Stimulated activated CD4-positive, alpha-beta T cell treated with anti-CD3 and anti-CD28 coated beads, TNF-alpha, amount 100 ng/mL, for 48 hours (primary cell): ENCODE measurements at places on chromosomes 5 and 9.
A peak's percentile ranks its signal among the peaks of the same experiment; 100 is the strongest.

DNA sequence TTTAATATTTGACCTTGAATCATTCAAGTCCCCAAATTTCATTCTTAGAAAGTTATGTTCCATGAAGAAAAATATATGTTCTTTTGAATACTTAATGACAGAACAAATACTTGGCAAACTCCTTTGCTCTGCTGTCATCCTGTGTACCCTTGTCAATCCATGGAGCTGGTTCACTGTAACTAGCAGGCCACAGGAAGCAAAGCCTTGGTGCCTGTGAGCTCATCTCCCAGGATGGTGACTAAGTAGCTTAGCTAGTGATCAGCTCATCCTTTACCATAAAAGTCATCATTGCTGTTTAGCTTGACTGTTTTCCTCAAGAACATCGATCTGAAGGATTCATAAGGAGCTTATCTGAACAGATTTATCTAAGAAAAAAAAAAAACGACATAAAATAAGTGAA lies 65.4 kb downstream of the WDR41 start:
- no peak for DNase-seq

DNA sequence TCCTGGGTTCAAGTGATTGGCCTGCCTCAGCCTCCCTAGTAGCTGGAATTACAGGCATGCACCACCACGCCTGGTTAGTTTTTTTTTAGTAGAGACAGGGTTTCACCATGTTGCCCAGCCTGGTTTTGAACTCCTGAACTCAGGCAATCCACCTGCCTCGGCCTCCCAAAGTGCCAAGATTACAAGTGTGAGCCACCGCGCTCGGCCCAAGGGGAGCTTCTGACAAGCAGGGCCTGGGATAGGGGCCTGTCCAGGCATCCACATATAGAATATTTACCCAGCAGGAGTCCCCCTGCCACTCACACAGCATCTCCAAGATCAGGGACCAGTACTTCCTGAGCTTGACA lies 10.1 kb downstream of the IRF1 start:
- no peak for DNase-seq

- no peak for DNase-seq
These were observed 35.3 kb upstream of the IQGAP2 start for GRCh38 chr5:76367623-76368371.

DNA sequence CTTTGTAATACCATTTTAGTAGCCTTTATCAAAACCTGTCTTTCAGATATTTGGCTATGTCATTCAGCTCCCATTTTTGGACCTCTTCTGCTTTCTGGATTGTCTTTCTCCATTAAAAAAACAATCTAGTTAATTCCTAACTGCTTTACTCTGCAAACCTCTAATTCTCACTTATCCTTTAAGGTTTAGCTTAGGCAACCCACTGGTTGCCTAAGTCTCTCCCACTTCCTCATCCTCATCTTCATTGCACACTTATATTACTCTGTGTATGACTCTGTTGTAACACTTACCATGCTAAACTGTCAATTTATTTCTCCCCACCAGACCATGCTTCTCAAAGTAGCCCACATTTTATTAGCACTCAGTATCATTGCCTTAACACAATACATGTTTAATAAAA lies 205.0 kb upstream of the DMRTA1 start:
- DNase-seq, result no peak

DNA sequence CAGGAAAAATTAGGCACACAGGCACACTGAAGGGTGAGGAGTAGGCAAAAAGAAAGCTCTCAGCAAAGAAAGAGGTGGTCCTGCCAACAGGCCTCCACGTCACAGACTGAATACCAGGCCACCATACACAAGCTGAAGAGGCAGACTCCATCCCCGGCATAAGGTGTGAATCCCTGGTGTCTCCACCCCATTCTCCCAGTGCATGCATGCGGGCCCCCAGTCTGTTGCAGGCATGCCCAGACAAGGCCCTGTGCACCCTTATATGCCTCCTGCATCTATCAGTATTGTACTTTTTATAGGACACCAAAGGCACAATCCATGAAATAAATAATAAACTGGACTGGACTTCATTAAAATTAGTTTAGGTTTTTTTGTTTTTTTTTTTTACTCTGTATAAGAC lies 73.1 kb downstream of the RGMB start:
- DNase-seq, result no peak

DNA sequence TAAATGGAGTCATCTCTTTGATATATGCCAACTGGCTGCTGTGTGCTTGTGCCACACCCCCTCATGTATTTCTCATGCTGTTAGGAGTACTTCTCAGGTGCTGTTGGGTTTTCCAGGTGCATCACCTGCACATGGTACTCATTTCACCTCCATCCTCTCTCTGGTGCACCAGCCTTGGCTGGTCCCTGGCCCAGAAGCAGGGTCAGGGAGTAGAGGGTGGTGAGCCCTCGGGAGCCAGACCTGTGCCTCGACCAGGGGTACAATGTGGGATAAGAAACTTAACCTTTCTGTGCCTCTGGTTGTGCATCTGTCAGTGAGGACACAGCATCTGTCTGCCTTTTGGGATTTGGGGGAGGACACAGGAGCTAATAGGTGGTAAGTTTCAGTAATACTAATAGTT lies 38.5 kb downstream of the SECISBP2 start:
- no peak for DNase-seq

DNA sequence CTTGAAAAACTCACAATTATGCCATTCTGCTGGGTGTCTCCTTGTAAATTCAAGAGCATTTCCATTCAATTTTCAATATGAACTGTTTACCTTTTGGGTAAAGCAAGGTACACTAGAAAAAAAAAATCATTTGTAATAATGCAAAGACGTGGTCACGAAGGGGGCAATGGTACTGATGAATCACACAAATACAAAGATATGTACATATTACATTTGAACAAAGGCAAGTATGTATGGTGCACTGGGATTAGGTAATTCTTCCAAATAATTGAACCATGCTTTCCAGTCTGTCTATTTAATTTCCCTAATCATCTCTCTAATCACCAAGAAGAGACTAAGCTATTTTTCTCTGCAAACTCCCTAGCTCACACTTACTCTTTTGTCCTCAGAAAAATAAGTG lies 63.4 kb upstream of the RNF38 start:
- DNase-seq, result no peak

DNA sequence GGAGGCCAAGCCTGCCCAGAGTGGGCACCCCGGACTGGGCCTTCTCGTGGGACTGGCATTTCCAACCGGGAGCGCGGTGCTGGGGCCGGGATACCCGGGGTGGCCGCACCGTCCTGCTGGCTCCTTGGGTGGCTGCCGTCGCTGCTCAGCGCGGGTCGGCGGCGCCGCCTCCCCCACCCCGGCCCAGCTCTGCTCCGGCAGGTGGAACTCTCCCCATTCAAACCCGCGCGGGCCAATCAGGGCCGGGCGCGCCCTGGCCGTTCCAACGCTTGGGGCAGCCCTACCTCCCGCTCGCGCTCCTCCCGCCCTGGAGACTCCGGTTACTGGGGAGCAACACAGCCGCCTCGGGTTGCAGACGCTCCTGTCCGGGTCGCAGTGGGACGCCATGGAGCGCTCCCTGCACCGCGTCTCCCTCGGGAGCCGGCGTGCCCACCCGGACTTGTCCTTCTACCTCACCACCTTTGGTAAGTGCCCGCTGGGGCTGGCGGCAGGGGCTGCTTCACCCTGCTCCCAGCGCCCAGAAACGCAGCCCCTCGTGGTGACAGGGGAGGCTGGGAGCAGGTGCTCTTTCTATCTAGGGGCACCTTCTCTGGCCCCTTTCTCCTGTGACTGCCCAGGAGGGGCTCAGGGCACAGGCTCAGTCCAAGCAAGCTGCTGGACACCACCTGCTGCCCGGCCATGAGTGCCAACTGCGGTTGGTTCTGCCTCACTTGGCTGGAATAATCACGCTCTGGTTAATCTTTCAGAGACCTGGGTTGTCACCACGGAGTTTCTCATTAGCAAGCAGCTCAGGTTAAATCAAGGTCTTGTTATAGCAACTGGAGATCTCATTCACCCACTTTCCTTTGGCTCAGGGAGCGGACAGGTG lies at the start of gene RGS3:
Gene RGS3 (plus strand): TSS at position 310 of the 868 bp plus-strand sequence. CDS start 76 bp downstream, at position 386.
- DNase-seq, result no peak

- no peak for DNase-seq
These were observed 113.5 kb upstream of the DAP start for GRCh38 chr5:10874541-10874940.

DNA sequence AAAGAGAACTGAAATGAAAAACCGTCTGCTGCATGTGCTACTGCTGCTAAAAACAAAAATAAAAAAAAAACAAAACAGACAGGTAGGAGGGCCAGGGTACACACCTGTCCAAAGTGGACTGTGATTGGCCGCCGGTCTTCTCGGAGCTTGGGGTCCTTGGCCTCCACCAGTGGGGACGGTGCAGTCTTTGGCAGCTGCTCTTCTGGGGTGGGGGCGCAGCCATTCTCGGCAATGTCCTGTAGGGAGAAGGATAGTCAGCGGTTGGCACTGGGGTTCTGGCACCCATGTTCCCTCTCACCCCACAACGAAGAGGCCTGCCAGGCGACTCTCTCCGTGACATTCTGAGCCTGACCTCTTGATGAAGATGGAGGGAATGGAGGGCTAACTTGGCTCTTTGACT lies 84.3 kb downstream of the CRB2 start:
- DNase-seq, result no peak

DNA sequence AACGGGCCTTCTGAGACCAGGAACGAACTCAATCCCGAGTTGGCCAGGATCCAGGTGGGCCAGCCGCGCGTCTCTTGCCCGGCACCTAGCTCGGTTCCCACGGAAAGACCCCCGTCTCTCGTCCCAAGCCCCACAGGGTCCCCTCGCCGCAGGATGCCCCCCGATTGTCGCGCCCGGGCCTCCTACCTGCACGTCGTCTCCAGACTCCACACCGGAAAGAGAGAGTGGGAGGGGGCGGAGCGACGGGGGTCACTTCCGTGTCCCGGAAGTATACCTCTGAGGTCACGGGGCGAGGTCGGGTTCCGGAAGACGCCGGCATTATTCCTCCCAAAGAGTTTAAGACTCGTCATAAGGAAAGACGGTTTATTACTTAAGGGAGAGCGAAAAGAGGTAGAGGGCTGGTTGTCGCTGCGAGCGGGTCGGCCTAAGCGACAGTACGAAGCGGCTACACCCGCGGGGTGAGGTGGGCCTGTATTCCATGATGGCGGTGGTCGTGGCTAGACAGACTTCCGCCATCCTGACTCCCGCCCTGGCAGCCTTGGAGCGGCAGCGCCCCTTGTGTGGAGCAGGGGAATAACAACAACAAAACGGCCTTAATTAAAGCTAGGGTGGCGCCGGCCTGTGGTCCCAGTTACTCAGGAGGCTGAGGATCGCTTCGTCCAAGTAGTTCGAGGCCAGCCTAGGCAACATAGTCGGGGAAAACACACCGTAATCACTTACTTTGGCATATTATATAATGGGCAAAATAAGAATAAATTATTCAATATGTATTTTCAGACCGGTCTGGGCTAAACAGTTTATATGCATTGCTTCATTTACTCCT lies at the start of gene RPS14:
Gene RPS14 (minus strand): TSS at position 223 of the 823 bp plus-strand sequence. CDS start 2,006 bp downstream, outside the sequence.
- DNase-seq, result peak; percentile 90

DNA sequence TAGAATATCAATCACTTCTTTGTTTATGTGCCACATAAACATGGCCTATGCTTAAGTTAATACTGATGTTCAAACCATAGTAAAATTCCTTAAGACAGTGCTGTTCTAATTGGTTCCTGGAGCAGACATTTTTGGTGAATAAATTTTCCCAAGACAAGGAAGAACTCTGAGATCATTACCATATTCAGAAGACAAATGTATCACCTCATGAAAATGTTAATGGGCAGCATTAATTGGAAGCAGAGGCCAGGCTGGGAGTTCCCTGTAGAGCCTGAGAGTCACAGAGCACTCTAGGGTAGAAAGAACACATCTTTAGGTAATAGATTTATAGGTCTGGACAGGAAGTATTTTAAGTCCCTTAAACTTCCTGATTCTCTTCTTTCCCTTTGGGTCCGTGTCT lies 240.2 kb downstream of the MAN2A1 start:
- DNase-seq, result no peak

DNA sequence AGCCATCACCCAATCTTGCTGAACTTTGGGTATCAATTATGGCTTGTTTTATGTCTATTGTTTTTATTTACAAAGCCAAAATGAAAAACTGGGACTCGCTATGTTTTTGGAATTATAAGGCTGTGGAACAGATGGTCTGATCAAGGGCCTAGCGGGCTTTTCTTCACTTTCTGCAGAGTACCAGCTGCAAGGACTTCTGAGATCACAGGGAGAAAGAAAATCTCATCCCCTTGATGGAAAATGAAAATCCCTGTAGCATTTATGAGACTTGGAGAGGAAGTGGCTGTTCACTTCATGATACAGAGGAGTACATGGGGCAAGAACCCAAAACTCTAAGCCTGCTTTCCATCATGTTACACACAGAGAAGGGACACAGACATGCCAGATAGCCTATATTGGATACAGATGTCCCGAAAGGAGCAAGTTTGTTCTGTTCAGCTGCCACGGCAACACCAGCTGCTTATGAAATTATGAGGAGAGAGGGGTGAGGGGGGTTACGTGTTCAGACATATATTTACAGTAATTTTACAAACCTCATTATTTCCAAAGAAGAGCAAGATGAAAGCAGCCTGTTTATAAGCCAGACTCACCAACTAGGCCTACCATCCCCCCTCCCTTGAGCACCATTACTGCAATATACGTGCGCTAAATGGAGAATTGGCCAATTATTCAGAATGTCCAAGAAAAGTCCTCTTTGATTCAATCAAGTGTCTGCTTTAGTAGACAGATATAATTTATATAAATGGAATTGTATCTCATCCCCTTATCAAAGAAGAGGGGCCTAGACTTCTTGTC lies 220.0 kb downstream of the MARCHF11 start:
- DNase-seq, result no peak

- peak; percentile 24 for DNase-seq
These were observed 72.8 kb downstream of the PSAT1 start for GRCh38 chr9:78369639-78370219.

GRCh38 chr5:111224561-111225345 lies 569 bp downstream of the CAMK4 start:
- no peak for DNase-seq

GRCh38 chr5:1522601-1523479 lies 920 bp downstream of the LPCAT1 start:
- no peak for DNase-seq

DNA sequence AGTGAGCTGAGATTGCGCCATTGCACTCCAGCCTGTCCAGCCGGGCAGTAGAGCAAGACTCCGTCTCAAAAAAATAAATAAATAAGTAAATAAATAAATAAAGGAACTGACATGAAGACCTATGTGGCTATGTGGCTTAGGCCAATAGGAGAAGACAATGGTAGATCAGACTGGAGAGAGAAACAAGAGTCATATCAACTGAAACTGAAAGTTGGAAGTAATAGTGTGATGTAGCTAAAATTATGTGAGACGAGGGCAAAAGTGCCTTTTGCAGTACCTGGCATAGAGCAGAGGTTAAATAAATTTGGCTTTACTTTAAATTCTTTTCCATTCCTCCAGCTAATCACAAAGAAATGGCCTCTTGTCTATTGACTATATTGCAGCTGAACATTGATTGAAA lies 7.3 kb downstream of the FBP2 start:
- no peak for DNase-seq
